ENCODE measurements at places on chromosomes 5 and 9.

- DNase-seq = no peak
Observed at GRCh38 chr5:90878549-90879196, 320.1 kb downstream of the ADGRV1 start.

- no peak for DNase-seq
Observed at GRCh38 chr5:16564248-16564867, 52.4 kb downstream of the RETREG1 start.

DNA sequence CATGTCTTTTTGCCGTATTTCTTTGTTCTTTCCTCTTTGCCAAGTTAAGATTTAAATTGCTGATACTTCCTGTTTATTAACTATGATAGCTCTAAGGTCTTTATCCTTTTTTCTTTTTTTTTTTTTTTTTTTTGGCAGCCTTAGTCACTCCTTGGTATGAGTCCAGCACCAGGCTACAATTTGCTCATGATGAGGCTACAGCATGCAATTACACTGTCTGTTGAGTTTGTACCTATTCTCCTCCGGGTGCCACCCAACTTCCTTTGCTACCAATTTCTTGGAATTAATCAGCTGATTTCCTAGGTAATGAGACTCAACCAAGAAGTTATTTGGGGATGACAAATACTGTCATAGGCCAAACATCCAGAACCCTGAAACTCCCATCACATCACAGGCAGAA lies 25.5 kb downstream of the ACTL7B start:
- DNase-seq = no peak

DNA sequence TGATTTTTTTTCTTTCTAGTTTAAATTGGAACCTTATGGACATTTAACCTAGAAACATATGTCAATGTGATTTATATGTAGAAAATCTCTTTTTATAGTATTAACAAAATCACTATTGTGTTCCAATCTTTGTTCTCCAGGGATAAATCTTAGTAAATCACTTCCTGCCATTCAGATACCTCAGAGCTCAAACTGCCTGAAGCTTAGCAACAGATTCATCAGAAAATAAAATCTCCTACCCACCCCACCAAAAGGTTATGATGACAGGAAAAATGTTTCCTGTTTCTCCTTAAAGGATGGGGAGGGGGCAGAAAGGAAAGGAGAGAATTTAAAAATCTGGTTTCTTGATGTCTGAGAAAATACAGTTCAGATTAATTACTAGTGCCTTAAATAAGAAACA lies 105.0 kb upstream of the TUT7 start:
- no peak for DNase-seq

DNA sequence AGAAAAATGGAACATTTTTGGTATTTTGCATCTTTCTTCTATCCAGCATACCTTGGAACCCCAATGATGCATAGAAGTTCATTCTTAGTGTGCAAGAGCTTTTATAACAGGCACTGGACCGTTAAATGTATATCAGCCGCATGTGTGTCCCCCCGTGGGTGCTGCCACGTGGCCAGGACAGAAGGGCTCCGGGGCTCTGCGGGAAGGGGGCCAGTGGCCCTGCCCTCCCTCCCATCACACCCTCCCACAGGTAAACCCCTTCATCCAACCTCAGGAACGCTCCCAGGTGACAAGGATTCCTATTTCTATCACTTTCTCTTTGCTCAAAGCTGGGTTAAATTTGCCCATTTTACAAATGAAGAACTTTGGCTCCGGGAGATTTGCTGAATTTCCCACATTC lies 393.4 kb upstream of the IRX4 start:
- no peak for DNase-seq

GRCh38 chr5:16066810-16067209 lies 112.8 kb downstream of the MARCHF11 start:
- DNase-seq = no peak

DNA sequence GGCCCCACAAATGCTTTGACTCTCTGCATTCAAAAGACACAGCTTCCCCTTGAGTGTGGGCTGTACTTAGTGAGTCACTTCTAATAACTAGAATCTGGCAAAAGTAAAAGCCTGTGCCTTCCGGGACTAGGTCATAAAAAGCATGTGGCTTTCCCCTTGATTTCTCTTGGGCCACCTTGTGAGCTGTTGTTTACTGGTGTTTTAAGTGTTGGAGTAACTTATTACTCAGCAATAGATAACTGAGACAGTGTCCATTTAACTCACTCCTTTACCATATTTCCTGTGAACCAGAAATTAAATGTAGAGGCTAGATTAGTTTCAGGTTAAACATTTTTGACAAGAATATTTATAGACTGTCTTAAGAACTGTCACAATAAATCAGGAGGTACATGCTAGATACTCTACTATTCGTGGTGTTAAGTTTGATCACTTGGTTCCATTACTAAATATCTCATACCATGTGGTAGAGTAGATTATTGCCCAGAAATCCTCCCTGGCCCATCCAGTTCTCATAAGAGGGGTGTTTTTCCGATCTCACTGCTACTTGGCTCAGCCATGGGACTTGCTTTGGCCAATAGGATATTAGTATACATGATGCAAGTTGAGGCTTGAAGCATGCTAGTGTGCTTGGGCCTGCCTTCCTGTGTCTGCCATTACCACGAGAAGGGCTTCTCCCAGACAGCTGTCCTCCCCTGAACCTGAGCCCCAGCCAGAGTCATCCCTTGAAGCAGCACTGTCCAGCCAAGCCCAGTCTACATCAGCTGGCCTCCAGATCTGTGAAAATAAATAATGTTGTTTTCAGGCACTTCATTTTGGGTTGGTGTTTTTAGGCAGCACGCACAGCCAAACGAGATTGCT lies 10.4 kb upstream of the CMBL start:
- DNase-seq = no peak

- DNase-seq = no peak
Observed at GRCh38 chr5:76787237-76787636, 31.6 kb upstream of the F2RL1 start.

DNA sequence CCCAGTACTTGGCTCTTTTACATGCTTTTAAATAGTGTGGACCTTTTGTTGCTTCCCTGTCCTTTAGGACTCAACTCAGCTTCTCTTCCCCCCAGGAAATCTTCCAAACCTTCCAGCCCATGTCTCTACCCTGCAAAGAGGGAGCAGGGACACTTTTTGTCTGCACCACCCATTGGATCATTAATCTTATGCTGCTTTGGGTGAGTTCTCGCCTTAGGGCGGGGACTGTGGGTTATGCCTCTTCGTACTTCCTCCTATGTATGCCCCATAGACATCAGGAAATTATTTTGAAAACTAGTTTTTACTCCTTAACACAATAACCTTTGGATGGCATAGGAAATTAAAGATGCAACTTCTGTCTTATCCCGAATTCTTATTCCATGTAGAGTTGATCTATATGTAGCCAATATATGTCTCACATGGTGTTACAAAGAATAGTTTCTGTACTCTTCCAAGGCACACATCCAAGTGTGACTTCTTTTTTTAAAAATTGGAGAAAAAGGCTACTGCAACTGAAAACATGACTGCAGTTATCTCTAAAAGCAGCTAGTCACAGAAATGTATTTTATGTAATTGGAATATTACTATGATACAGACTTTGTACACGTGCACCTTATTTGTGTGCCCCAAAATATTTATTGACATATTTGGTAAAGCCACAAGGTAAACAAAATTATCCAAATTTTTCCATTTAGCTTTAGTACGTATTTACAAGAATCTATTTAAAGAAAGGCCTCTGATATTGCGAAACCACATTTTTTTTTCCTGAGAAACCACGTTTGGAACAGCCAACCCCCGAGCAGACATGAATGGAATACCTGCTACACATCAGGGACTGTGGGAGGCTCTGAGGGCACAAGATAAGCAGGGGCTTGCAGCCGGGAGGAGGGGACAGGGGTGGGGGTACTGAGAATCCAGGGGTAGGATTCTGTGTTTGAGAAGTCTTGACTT lies 133.6 kb downstream of the WDR41 start:
- DNase-seq = no peak

DNA sequence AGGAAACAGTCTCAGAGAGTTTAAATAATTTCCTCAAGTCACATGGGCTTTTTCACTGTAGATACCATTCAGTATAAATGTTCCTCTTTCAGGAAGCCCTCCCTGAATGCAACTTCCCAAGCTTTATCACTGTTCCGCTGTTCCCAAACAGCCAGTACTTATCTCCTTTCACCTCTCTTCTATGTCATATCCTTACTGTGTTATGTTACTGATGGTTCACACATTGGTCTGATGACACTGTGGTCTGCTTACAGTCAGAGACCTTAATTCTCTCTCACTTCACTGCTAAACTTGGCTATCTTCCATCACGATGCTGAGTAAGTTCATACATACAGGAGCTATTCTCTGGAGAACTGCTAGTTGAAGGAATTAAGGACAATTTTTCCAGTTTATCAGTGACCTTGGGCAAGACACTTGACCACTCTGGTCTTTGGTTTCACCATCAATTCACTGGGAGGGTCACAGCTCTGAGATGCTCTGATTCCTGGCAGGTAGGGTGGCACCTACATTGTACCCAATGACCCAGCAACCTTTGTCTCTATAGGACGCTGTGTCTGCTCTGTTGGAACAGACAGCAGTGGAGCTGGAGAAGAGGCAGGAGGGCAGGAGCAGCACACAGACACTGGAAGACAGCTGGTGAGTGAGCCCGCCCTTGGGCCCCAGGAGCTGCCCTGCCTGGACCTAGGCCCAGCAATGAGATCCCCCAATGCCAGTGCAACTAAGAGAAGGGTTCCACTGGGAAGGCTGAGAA lies 42.1 kb upstream of the RARS1 start:
- no peak for DNase-seq

GRCh38 chr5:61854531-61854930 lies 451.5 kb upstream of the KIF2A start:
- DNase-seq = no peak

- no peak for DNase-seq
Observed at GRCh38 chr5:157388111-157388710, 71.8 kb upstream of the NIPAL4 start.

- DNase-seq = no peak
Observed at GRCh38 chr9:110541950-110542349, 37.6 kb downstream of the SVEP1 start.

- no peak for DNase-seq
Observed at GRCh38 chr9:138013836-138014562, 136.4 kb downstream of the CACNA1B start.

GRCh38 chr9:34993502-34994259 lies 4.1 kb downstream of the DNAJB5 start:
- DNase-seq = no peak

DNA sequence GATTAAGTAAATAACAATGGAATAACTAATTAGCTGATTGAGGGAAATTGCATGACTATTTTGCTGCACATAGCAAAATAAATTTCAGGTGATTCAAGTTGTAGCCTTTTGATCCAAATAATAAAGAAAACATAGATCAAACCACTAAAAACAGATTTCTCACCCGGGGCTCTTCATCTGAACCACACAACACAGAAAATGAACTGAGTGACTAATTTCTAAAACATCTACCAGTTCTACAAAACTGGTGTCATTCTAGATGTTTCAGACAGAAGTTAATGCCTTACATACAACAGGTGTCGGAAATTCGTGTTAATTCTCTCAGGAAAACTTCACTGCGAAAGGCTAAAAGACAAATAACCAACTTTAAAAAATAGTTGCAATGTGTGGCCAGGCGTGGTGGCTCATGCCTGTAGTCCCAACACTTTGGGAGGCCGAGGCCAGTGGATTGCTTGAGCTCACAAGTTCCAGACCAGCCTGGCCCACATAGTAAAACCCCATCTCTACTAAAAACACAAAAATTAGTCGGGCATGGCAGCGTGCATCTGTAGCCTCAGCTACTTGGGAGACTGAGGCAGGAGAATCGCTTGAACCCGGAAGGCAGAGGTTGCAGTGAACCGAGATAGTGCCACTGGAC lies 6.9 kb downstream of the PROP1 start:
- DNase-seq = no peak

GRCh38 chr5:142245786-142246185 lies 79.0 kb downstream of the SPRY4 start:
- DNase-seq = no peak

- no peak for DNase-seq
Observed at GRCh38 chr9:89943728-89944127, 338.9 kb downstream of the GADD45G start.

DNA sequence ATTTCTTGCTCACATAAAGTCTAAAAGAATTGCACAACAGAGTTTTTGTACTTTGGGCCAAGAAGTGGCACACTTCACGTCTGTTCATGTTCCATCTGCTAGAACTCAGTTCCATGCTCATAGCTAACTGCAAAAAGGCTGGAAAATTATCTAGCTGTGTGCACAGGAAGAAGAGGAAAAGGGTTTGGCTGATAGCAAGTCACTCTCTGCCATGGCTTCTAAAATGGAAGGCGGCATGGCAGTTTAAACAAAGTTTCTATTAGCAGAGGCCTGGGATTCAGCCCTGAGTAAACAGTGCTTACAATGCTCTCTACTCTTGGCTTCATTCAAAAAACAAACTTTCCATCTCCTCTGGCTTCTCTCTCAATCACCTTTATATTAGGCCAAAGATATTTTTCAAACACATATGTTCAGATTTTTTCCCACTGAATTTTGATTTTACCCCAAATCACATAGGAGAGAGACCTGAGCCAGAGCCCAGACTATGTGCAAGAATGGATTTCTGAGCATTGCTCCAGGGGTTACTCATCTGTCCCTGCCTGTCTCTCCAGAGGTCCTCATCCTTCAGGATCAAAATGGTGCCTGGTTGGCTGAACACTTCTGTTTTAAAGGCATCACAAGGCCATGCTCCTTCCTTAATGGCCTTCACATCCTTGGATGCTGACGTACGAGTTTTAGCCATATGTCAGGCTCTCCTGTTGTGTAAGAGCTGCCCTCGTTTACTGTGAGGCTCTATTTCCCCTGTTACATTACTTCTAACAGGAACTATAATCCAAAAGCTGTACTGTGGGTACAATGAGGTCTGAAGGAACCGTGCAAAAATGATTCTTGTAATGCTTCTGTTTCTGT lies 226.6 kb downstream of the SAXO1 start:
- no peak for DNase-seq

GRCh38 chr5:122463221-122463620 lies 151.2 kb downstream of the SNCAIP start:
- no peak for DNase-seq

GRCh38 chr5:177089127-177089526 lies 2.4 kb downstream of the FGFR4 start:
- no peak for DNase-seq

- no peak for DNase-seq
Observed at GRCh38 chr5:3216386-3216785, 379.2 kb upstream of the IRX1 start.

All from KG1 (cell line).